ENCODE measurements at places on chromosomes 4 and X.
A peak's percentile ranks its signal among the peaks of the same experiment; 100 is the strongest.

- no peak for DNase-seq
Measured at GRCh38 chr4:158850371-158850770, 81.5 kb downstream of the FNIP2 start.

DNA sequence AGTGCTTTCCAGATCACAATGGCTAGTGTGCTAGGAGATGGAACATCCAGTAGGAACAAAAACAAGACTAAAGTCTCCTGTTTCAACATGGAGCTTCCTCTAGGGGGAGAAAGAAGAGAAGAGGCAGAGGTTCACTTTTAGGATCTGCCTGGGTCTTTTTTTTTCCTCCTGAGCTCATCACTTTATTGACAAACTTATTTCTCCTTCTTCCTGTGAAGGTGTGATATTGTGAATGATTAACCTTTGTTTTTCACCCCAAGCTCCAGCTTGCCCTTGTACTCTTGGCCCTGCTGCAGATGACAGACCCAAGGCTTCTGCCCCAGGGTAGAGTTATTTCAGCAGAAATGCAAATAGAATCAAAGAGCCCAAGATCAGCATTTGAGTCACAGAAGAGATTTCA, 13.5 kb downstream of the PAGE4 start:
- no peak for DNase-seq

- peak; percentile 73 for DNase-seq
Measured at GRCh38 chr4:56468097-56468422, 643 bp downstream of the SRP72 start.

DNA sequence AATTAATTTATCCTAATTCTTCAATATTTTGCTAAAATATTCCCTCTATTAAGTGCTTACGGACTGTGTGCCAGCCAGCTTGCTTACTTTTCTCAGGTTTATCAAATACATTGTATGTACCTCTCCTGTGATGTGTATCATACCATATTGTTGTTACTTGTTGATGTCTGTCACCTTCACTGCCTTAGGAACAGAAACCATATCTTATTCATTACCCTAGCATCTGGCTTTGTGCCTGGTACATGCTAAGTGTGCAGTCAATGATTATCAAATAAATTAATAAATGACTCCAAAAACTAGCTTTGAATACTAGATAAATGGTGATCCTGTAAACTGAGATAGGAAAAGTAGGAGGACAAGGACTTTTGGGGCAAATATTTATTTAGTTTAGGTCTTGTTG, 6.9 kb downstream of the CLCN3 start:
- DNase-seq, result no peak

DNA sequence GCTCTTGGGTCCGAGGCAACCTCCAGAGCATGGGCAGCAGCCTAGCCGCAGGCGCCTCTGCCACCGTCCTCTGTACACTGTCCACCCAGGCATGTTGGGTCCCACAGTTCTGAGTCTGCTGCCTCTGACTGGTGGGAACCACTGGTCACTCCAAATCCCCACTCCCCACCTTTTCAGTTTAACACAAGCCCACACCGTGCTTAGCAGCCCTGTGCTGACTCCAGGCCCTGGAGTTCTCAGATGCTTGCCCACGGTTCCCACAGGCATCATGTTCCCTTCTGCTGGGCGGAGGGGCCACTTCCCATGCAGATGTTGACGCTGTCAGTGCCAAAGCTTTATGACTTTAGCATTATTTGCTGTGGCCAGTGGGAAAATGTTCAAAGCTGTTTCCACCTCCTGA, 104.5 kb downstream of the SCD5 start:
- no peak for DNase-seq

- DNase-seq, result no peak
Measured at GRCh38 chr4:105956569-105956968, 61.3 kb downstream of the NPNT start.

DNA sequence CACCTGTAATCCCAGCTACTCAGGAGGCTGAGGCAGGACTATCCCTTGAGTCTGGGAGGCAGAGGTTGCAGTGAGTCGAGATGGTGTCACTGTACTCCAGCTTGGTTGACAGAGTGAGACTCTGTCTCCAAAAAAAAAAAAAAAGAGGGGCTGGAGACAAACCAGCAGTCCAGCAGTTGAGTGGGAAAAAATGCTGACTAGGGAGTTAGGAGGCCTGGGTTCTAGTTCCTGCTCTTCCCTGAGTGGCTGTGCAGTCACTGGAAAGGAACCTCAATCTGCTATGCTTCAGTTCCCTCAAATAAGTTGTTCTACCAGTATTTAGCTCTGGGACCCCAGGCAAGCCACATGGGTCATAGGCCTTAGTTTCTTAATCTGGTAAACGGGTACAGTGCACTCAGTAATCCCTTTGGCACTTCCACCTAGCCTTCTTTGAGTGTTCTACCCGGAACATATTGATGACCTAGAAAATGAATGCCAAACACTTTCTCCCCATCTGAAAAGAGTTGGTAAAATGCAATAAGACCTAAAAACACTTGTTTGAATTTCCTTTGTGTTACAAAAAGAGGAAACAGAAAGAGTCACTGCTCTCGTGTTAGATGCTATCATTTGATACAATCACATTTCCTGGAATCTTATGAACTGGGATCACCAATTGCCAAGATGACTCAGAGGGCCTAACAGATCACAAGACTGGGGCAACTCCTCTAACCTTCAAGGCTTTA, 99.3 kb upstream of the EGFL6 start:
- DNase-seq, result no peak

- peak; percentile 83 for DNase-seq
Measured at GRCh38 chr4:3291969-3292570, 751 bp upstream of the RGS12 start.

- no peak for DNase-seq
Measured at GRCh38 chr4:80308466-80308822, 27.1 kb upstream of the CFAP299 start.

DNA sequence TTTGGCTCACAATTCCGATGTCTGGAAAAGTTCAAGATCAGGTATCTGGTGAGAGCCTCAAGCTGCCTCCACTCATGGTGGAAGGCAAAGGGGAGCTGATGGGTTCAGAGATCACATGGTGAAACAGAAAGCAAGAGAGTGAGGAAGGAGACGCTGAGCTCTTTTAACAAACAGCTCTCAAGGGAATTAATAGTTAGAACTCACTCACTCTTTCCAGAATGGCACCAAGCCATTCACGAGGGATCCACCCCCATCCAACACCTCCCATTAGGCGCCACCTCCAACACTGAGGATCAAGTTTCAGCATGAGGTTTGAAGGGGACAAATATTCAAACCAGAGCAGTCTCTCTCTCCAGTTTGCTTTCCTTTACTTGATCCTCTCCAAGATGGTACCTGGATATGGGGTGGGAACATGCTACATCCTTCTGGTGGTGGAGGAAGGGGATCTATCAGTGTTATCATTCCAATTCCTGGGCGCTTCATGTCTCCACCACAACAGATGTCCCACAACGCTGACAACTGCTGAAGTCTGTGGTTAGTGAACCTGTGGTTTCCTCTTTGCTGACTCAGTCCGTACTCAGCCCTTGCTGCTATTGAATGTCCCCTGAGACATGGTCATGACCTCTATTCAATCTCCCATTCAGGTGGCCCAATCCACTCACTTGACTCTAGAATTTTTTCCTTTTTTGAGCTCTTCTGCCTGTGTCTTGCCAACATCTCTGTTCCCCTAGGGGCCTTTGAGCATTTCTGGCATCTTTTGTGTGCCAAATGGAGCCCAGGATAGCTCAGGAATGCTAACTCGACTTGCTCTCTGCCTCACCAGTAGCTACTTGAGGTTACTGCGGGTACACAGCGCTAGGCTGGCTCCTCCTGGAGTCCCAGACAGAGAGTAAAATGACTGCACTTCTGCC, 395.2 kb downstream of the MID1IP1 start:
- DNase-seq, result peak; percentile 54

DNA sequence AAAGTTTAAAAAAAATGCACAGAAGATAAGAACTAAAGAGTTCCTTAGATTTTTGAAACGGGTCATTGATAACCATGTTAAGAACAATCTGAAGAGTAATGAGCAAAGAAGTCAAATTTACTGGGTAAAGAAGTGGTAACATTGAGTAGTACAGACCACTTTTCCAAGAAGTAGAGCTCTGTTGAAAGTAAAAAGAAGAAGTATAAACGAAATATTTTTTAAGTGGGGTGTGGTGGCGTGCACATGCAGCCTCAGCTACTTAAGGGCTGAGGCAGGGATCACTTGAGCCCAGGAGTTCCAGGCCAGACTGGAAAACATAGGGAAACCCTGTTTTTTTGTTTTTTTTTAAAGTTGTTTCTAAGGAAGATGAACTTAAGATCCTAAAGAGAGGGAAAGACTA, 68.5 kb downstream of the UBA6 start:
- DNase-seq, result no peak

- DNase-seq, result no peak
Measured at GRCh38 chr4:102438396-102439235, 62.5 kb upstream of the NFKB1 start.

GRCh38 chr4:68797618-68798017, 18.2 kb upstream of the UGT2B10 start:
- no peak for DNase-seq

DNA sequence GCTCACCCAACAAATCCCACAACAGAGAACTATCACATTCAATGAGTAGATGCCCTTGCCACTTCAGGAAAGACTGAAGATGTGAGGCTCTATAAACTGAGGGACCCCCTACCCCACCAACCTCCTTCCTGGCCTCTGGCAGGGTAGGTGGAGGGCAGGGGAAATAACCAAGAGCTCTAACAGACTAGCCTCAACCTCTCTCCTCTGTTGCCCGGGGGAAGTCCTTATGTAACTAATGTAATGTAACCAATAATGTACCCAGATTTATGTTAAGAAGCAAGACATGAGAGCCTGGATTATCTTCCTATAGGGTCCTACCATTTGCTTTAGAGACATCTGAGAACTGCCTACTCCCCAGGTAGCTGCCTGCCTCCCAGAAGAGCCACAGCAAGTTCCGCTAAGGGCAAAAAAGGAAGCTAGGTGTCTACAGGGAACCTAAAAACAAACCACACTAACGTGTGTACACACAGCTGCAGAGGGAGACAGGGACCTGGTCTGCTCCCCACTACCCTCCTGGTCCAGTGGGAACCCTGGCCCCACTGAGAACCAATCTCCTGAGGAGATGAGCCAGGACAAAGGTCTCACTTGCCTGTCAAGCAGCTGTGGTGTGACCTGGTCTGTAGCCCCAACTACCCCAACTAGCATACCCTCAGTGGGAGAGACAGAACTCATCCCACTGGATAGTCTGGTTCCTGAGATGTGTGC, 17.7 kb downstream of the OTUD5 start:
- no peak for DNase-seq

GRCh38 chr4:44845309-44845708, 119.0 kb upstream of the GNPDA2 start:
- no peak for DNase-seq

DNA sequence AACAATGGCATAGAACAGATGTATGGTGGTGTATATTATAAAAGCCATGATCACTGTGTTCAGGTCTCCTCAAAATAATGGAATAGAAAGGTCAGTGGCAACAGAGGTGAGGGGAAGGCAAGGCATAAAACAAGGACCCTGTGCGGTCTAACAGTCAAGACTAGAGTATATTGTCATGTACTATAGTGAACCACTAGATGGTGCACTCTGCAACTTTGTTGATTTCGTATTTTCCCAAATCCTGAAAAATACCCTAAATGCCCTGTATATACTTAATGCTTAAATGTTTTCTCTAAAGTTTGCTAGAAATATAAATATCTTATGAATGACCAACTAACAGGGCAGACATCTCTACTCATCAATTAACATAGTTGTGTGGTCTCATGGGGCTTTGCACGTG, 453.0 kb downstream of the PCDH11X start:
- DNase-seq, result no peak

DNA sequence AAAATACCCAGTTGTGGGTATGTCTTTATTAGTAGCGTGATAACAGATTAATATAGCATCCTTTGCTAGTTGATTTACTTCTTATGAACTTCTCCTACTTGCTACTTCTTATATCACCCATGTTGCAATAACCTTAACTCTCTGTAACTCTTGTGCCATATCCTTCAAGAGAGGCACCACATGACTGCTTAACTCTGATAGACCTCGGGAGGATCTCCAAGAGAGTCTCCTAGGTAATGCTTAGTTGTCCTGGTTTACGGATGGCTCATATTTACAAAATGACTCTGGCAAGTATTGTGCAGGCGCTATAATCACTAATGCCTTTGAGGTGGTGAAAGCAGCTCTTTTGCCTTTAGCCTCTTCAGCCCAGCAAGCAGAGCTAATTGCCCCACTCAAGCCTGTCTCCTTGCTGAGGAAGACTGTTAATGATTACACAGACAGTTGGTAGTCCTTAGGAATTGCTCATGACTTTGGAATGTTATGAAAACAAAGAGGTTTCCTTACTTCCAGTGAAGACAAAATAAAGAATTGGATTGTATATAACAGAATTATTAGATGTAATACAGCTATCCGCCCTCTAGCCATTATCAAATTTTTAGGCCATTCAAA, 1305.8 kb downstream of the PCDH7 start:
- peak; percentile 57 for DNase-seq

DNA sequence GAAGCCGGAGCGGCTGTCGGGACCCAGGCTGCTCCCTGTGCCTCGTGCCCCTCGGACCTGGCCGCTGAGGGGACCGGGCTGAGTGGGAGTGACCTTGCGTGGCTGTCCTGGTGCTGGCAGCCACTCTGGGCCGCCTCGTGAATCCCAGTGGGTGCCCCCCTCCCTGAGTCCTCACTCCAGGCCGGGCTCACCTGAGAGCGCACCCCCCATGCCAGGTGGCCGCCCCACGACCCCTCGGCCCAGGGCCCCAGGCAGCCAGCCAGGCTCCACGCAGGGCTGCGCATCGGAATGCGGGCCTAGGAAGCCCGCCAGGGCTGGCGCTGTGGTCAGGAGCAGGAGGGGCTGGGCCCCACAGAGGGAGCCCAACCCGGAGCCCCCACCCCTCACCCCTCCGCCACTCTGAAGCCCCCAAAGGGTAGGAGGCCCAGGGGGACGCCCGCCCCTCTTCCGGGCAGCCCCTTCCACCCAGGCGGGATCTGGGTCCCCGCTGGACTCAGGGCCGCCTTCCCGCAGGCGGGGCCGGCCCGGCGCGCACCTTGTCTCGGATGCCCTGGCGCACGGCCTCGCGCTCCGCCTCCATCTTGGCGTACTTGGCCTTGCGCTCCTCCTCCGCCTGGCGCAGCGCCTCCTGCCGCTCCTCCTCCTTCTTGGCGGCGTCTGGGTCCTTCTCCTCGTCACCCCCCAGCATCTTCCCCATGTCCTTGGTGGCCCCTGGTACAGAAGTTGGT, 33.9 kb downstream of the CPLX1 start:
- peak; percentile 89 for DNase-seq

DNA sequence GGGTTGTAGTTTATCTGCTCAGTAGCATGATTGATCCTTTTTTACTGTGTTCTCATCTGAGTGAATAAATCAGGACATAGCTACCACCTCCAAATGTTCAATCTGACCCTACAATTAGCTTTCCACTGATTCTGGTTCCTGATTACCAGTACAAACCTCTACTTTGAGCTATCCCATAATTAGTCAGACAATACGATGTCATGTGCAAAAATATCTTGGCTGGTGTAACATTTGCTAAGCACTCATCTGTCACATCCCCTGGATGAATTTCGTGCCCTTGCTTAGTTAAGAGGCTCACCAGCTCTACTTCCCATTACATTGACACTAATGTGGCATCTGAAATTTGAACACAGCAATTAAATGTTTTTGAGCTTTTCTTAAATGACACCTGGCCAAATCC, 1101.0 kb upstream of the PCDH7 start:
- DNase-seq, result no peak

GRCh38 chr4:139633195-139633594, 32.4 kb upstream of the MGST2 start:
- no peak for DNase-seq
